AG04450 (cell line): ENCODE measurements at places on chromosomes 12 and 14. TPM values are rescaled to one million over a fixed set of nuclear protein-coding genes. Genes with fewer than 3 reads are reported as not detected.

- DNase-seq = no peak
Observed at GRCh38 chr14:52877628-52878027, 73.2 kb downstream of the FERMT2 start.

DNA sequence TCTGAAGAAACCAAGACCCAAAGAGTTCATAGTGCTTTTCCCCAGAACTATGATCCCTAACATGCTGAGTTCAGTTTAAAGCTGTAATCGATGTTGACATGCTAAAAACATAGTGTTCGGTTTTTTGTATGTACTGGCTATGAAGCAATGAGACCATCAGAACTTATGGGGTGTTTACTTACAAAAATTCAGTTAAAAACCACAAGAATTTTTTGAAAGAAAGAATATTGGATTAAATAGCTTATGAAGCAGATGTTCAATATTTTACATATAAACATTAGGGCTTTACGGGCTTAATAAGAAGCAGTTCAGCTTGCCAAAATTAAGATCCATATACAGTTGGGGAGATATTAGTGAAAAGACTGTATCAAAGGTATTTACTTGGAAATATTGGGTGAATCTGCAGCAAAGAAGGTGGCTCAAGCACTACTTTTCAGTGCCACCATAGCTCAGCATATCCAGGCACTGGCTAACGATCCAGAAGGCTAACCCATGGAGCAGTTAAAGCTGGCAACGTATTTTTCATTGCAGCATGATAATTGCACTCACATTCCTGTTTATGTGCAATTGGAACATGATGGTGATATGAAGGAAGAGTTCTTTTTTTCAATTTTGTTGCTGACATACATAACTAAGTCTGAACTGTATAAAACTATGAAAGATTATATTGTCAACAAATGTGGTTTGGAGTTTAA is 125.9 kb downstream of the EFCAB11 start:
- DNase-seq = no peak

GRCh38 chr14:20583908-20584307 is 3.9 kb downstream of the RNASE11 start:
- DNase-seq = no peak

DNA sequence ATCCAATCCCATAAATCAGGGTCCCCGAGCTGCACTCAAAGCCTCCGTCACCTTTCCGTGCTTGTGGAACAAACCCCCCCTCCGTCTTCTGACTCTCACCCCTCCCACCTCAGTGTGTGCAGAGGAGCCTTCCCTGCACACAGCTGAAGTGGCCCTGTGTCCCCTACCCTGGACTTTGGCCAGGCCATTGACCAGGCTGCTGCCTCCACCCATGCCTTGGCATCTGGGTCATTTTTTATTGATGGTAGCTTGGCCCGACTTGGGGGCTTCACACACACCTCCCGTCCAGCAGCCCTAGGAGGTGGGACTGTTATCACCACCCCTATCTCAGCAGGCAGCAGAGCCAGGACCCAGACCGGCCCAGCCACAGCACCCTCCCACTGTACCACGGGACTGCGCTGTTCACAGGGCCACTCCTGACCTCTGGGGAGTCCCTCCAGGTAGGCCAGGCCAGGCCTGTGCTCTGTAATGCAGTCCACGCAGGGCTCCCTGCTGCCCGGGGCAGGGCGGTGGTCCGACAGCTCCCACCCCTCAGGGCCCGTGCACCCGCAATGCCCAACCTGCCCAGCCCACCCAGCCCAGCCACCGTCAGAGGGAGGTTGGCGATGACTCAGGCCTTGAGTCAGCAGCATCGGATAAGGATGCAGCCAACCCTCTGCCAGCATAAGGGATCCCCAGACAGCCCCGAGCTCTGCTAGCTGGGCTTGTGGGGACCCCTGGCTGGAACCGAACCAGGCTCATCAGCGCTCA is 9.2 kb upstream of the INF2 start:
- DNase-seq = no peak

- DNase-seq = no peak
Observed at GRCh38 chr12:59088673-59089072, 168.4 kb upstream of the LRIG3 start.

DNA sequence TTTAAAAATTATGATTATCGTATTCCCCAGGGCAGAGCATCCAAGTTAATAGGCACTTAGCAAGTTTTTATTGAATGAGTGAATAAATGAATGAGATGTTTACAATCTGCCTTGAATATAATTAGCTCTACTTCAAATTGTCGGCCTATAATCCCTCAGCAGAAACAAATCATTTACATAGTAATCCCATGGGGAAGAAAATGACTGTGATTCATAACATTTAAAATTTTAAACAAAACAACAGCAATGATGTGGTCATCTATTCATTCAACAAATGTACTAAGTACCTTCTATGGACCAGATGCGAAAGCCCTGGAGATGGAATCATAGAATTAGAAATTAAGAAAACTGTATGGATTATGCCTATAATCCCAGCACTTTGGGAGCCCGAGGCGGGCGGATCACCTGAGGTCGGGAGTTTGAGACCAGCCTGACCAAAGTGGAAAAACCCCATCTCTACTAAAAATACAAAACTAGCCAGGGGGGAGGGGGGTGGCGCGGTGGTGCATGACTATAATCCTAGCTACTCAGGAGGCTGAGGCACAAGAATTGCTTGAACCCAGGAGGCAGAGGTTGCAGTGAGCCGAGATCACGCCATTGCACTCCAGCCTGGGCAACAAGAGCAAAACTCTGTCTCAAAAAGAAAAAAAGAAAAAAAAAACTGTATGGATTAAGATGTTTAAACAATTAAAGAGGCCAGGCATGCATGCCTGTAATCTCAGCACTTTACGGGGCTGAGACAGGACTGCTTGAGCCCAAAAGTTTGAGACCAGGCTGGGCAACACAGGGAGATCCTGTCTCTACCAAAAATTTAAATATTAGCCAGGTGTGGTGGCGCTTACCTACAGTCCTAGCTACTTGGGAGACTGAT is 17.7 kb upstream of the MDM2 start:
- DNase-seq = no peak

DNA sequence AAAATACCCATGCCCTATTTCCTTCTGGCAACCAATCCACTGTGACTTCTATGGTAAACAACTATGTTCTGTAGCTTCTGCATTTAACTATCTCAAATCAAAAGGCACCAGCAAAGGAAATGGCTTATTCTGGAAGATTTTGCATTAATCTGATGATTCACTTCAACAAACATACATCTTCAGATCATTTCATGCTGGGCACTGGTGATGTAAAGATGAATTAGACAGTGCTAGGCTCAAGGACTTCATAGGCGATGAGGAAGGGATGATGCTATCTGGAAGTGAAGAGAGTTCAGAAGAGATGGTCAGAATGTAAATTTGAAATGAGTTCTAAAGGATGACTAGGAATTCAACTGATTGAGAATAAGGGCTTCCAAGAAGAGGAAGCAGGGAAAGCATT is 363.3 kb downstream of the PAWR start:
- no peak for DNase-seq

GRCh38 chr14:71780075-71780474 is 152.2 kb upstream of the RGS6 start:
- no peak for DNase-seq

- DNase-seq = no peak
Observed at GRCh38 chr12:61808856-61809255, 451.3 kb upstream of the USP15 start.

GRCh38 chr12:96212456-96213375 is 18.5 kb downstream of the ELK3 start:
- DNase-seq = no peak

- no peak for DNase-seq
Observed at GRCh38 chr14:52307905-52308304, 6.2 kb upstream of the PTGER2 start.

GRCh38 chr12:110156766-110157165 is 32.6 kb downstream of the IFT81 start:
- no peak for DNase-seq

DNA sequence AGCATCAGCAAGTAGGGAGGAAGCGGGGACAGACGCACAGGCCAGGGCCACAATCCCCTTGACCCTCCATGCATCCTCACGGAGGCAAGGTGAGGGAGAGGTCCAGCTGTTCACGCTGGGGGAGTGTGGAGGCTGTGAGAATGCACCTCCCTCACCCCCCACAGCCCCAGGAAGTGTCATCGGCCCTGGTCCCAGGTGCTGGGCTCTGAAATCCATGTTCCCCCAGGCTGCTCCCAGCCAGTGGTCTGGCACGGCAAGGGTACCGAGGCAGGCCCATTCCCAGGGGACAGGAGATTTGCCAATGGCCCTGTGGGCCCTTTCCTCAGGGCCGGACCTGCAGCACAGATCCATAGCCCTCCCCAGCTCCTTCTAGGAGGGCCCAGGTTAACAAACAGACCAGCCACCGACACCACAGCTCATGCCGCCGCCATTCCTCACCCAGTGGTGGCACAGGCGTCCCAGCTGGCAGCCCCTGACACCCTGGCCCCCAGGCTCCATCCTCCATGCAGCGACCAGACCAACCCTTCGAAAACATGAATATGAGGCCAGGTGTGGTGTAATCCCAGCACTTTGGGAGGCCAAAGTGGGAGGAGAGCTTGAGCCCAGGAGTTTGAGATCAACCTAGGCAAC is 21.9 kb upstream of the EIF5 start:
- DNase-seq = no peak

DNA sequence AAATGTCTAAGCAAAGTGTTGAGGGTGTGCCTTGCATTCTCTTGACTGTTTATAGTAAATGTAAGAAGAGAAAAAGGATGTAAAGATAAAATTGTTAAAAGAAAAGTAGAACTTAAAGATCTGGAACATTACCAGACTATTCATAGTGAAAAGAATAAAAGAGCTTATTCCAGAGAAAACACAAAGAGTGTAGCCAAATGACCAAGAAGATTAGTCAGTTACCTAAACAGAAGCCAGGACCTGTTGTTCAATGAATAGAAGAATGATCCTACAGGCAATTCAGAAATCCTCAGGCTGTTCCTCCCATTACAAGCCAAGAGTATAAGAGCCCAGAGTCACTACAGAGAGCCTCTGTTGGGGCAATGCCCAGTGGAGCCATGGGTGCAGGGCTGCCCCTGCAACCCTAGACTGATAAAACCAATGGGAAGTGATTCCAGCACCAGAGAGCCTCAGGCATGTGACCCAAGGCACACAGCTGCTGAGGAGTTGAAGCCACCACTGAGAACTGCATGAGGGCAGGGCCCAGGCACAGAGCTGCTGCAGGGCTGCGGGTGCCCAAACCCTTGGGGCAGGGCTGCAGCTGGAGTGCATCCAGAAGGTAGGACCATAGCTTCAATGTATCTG is 91.1 kb upstream of the SLC38A4 start:
- DNase-seq = no peak

GRCh38 chr12:58106195-58106594 is 164.8 kb downstream of the ATP23 start:
- no peak for DNase-seq

- DNase-seq = no peak
Observed at GRCh38 chr12:115756271-115756670, 521.2 kb downstream of the MED13L start.

DNA sequence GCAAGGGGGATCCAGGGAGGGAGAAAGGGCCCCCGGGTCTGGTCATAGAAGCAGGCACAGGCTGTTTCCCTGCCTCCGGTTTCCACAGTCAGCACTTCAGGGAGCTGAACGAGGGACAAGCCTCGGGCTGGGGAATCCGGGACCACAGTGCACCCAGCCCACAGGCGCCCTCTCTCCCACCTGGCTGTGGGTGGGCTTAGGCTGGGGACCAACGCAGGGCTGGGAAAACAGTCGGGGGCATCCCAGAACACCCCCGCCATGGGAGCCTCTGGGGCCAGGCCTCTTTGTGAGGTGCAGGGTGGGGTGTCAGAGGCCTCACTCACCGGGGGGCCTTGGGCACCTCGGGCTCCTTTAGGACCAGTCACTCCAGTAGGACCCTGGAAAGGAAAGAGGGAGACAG is 16.3 kb downstream of the TMEM106C start:
- no peak for DNase-seq

DNA sequence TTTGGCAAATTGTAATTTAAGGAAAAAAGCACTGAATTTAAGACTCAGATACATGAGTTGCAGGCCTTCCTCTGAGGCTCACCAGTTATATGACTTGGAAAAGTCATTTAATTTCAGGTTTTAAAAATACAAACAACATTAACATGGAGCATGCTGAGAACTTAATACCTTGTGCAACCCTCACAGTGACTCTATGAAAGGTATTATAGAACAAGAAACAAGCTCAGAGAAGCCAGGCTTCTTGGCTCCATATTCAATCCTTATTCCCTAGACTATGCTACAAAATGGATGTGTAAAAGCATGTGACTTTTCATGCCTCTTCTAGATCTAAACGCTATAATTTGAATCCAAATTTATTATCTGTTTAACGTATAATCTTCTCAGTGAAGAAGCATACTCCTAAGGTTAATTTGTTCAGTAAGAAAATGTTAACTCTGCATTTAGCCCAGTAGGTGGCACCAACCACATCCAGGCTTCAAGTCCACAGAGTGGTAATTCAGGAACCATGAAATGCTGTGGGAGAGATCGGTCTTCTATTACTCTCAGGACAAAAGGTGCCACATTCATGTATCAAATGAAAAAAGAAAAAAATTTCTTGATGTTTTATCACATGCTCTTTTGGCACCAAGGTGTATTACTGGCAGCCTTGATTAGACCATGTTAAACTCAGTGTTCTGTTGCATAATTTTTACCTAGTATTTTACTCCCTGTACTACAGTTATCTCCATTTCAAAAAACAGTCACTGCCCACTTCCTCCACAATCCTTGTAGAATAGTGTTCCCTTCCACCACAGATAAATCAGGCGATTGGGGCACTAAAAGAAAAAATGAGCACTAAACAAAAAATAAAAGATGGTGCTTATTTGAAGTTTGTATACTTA is 9.3 kb downstream of the CCDC196 start:
- peak; percentile 27 for DNase-seq

DNA sequence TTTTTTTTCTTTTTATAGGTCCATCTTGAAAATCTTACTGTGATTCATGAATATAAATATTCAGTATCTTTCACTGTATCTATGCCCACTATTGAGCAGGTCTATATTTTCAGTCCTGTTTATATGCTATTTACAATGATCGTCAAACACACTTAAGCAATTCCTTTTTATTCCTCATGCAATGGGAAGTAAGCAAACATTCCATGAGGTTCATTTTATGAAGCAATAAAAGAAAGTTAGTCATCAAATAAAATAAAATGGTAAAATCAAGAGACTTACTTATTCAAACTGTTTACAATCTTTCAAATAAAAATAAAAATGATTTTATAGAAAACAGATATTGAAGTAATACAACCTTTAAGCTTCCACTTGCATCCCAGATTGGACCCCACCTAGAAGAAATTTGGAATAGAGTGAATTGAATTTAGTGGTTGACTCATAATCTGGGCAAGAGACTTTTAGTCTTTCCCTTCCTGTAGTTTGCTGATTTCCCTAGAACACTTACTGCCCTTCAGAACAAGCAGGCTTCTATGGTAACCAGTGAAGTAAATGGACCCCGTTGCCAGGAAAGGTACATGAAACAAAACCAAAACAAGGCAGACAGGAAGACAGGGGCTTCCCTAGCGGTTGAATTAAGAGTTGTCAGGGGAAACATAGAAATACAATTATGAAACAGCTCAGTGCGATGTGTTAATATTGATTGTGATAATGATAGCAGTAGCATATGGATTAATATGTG is 241.0 kb upstream of the ATP2B1 start:
- no peak for DNase-seq

The TRHDE gene
- polyA plus RNA-seq = 71.1 and 90.7 TPM in 2 replicates

The MANSC4 gene
- polyA plus RNA-seq = not detected in 2 replicates

The HNF1A gene
- not detected in 2 replicates for polyA plus RNA-seq

The TSPAN11 gene
- polyA plus RNA-seq = 0.37 and 0.78 TPM in 2 replicates

The MYF6 gene
- not detected in 2 replicates for polyA plus RNA-seq

The RNASE1 gene
- not detected in 2 replicates for polyA plus RNA-seq

The ADAM21 gene
- polyA plus RNA-seq = 0.12 and 0.26 TPM in 2 replicates

The C12orf50 gene
- polyA plus RNA-seq = not detected in 2 replicates

The PRH2 gene
- polyA plus RNA-seq = 0.16 TPM in 1 of 2 replicates, not detected in the other

The AGAP2 gene
- polyA plus RNA-seq = 0.02 and 0.06 TPM in 2 replicates

The KRT72 gene
- polyA plus RNA-seq = not detected in 2 replicates

The TBC1D30 gene
- polyA plus RNA-seq = 0.40 and 0.57 TPM in 2 replicates

The DNAL1 gene
- polyA plus RNA-seq = 7.1 and 10.0 TPM in 2 replicates
